ENCODE measurements at places on chromosomes 2 and 18.

GRCh38 chr2:230921806-230922595 is 3.0 kb downstream of the GPR55 start:
- DNase-seq = no peak

DNA sequence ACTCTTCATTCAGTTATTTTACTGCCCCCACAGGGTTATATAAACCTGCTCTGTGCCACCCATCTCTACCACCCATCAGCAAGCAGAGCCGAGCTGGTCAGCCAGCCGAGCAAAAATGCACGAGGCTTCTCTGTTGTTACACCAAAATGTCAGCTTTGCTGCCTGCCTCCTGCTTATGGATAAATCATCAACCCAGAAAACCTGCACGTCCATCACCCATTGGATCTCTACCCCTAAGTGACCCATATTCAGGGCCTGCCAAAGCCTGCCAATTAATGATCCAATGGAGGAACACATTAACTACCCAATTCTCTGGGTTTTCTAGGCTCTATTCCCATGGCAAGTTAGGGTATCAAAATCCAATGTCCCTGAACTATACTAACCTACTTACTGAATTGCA is 365.5 kb upstream of the ACVR2A start:
- no peak for DNase-seq

GRCh38 chr2:36369716-36370115 is 14.1 kb downstream of the CRIM1 start:
- DNase-seq = no peak

GRCh38 chr2:152617456-152618192 is 99.6 kb downstream of the PRPF40A start:
- DNase-seq = no peak

DNA sequence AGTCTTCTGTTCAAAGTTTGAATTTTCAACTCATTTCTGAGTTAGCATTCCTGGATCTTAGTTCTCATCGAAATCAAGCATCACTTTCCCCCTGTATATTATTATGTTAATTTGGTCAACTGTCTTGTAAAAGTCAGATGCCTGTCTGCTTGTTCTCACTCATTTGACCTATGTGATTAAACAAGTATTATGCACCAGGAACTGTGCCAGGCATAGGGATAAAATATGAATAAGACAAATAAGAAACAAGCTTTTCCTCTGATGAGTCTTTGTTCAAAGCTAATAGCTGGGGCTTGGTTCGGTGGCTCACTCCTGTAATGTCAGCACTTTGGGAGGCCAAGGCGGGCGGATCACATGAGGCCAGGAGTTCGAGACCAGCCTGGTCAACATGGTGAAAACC is 19.7 kb upstream of the EMILIN2 start:
- no peak for DNase-seq

- no peak for DNase-seq
Measured at GRCh38 chr18:25171334-25171733, 180.6 kb downstream of the ZNF521 start.

GRCh38 chr2:30653847-30654246 is 153.4 kb downstream of the CAPN13 start:
- no peak for DNase-seq

DNA sequence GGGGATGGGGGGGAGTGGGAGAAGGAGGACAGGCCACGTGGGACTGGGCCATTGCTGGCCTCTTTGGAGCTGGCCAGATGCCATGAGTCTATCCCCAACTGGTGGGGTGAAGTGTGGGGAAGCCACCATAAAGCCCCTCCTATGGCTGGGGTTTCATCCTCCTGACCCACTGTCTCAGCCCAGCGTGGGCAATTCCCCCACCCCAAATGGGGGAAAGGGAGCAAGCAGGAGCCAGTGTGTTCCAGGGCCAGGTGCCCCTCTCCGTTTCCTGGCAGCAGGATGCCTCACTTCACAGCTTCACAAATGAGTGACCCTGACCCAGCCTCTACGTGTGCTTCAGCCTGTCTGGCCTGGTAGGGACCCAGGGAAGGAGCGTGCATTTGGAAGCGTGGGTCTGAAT is 474.7 kb upstream of the HS6ST1 start:
- DNase-seq = no peak

DNA sequence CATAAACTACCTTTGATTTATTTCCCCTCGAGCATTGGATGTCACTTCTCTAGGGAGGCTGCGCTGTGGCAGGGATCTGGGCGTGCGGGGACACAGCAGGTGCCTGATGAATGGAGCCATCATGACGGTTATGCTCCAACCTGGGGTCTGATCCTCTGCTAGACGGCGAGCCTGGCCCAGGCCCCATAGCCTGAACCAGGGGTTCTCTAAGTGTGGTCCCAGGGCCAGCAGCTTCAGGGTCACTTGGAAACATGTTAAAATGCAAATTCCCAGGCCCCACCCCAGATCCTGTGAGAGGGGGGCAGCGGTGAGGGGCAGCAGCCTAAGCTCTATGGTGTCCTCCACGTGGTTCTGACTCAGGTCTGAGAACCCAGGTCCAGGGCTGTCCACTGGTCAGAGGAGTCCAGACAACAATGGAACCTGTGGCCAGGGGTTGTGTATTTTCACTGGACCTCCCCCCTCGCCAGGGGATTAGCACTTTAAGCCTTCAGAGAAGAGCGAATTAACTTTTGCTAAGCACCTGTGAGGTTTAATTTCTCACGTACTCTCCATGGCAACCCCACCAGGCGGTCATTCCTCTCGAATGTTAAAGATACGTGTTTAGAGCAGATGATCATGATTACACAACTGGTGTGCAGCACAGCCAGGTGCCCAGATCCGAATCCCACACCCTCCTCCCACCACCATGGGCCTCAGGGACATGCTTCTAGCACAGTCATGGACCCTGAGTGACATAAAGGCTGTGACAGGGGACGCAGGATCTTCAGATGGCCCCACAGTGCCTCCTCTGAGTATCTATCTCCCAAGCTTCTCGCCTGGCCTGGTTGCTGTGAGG is 1.6 kb upstream of the ARHGEF4 start:
- no peak for DNase-seq

DNA sequence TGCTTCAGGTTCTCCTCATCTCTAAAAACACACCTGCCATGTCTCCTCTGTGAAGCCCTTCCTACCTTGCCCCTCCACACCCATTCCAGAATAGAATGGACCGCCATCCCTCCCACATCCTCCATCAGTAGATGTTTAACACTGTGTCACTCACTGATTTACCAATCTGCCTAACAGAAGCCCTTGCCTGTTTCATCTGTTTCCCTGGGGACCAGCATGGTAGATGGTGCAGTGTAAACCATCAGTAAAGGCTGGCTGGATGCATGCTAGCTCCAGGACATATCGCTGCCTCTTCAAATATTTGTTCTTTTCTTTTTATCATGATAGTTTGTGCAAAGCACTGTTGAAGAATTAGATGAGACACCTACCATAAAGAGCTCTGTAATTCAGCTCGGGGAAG is 271.4 kb downstream of the PIEZO2 start:
- no peak for DNase-seq

DNA sequence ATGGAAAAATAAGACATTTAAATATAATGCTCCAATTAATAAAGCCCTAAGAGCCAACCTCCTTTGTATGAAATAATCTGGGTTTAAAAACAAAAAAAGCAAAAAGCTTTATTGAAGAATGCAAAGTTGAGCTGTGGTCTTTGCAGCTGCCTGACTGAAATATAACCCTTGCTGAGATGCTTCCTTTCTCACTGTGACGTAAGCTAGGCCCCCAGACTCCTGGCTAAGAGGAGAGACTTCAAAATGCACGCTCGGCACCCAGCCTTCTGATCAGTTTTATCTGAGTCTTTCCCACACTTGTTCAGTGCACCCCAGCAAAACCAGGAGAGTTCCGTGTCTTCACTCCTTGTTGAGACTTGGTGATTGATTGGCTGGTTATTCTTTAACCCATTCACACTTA is 115.3 kb downstream of the BCL11A start:
- DNase-seq = no peak

- no peak for DNase-seq
Measured at GRCh38 chr2:58842501-58843155, 601.5 kb upstream of the FANCL start.

DNA sequence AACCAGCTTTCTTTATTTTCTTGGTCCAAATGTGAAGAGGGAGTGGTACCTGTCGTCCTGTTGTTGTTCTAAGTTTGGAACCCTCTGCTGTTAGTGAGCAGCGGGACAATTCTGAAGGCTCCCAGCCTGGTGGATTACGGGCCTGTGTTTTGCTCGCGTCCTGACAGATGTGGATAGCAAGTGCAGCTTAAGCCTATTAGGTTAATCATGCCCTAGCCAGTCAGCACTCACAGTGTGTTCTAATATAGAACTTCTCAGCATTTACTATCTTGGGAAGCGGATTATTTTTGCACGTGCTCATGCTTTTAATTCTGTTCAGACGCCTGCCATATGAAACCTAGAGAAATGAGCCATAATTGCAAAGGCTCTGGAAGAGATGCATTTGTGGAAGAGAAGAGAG is at the start of gene PCARE:
Gene PCARE, minus strand, starts transcription at position 113 of the 400 bp plus-strand sequence. CDS start 262 bp downstream, outside the sequence.
- DNase-seq = no peak

DNA sequence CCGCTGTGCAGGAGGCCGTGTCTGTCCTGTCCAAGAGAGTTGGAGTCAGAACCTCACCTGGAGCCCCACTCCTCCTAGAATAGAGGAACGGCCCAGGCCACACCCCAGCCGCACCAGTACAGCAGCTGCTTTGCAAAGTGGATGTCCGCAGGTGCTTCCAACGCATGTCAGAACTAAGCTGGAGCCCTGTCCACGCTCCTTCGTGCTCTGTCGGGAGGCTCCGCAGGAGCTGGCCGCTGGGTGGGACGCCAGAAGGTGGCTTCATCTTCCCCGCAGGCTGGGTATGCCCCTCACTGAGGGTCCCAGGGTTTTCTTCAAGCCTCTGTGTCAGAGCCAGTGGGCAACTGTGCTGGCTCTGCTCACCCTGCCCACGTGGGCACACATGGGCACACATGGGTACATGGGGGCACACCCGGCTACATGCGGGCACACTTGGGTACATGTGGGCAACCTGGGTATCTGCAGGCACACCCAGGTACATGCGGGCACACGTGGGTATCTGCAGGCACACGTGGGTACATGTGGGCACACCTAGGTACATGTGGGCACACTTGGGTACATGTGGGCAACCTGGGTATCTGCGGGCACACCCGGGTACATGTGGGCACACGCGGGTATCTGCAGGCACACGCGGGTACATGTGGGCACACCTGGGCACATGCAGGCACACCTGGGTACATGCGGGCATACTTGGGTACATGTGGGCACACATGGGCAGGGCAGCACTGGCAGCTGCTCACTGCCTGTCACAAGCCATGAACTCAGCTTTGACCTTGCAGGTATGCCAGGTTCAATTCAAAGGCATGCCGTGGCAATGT is 67.1 kb upstream of the CTDP1 start:
- DNase-seq = no peak
